Fibroblast of skin of back (primary cell): ENCODE measurements at places on chromosomes 2 and 18.

GRCh38 chr2:138474100-138474825 is 27.3 kb upstream of the SPOPL start:
- DNase-seq: peak; percentile 27

DNA sequence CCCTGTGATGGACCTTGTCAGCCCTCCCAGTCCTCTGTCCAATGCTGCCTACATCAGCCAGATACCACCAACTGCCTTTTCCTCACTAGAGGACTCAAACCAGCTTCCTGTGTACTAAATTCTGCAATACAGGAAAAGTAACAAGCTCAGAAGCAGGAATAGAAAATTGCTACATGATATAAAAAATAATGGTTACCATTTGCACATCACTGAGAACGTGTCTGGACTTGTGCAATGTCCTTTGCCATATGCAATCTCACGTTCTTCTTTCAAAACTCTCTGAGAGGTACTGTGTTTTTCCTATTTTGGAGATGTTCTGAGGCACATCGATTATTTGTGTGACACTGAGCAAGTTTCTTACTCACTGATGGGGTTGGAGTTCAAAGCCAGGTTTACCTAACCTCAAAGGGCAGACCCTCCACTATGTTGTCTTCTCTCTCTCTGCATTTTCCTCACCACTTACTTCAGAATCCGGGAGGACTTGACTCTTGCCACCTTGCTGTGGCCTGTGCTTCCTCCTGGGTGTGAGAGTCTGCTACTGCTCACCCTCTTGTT is 12.1 kb downstream of the UPP2 start:
- no peak for DNase-seq

GRCh38 chr18:57921708-57922107 is 118.6 kb upstream of the ATP8B1 start:
- peak; percentile 40 for DNase-seq

- no peak for DNase-seq
Measured at GRCh38 chr2:147639891-147640290, 204.9 kb upstream of the ACVR2A start.

- DNase-seq: peak; percentile 56
Measured at GRCh38 chr2:37653805-37654378, 17.6 kb downstream of the CDC42EP3 start.

- no peak for DNase-seq
Measured at GRCh38 chr2:69754633-69755032, 12.7 kb downstream of the ANXA4 start.

DNA sequence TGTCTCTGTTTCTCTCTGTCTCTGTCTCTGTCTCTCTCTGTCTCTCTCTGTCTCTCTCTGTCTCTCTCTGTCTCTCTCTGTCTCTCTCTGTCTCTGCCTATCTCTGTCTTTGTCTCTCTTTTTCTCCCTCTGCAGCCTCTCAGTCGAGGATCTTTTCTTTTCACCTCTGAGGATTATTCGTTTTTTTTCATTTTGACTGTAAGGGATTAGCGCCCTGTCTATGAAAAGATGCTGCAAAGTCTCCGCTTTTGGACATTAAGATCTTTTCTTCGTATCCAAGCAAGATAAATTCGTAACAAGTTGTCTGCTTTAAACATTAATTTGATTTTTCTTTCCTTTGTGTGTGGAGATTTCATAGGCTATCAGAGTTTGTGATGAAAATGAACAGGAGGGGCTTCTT is 191.2 kb upstream of the TPO start:
- DNase-seq: no peak

- peak; percentile 96 for DNase-seq
Measured at GRCh38 chr2:234003972-234004617, 46.4 kb upstream of the SPP2 start.

DNA sequence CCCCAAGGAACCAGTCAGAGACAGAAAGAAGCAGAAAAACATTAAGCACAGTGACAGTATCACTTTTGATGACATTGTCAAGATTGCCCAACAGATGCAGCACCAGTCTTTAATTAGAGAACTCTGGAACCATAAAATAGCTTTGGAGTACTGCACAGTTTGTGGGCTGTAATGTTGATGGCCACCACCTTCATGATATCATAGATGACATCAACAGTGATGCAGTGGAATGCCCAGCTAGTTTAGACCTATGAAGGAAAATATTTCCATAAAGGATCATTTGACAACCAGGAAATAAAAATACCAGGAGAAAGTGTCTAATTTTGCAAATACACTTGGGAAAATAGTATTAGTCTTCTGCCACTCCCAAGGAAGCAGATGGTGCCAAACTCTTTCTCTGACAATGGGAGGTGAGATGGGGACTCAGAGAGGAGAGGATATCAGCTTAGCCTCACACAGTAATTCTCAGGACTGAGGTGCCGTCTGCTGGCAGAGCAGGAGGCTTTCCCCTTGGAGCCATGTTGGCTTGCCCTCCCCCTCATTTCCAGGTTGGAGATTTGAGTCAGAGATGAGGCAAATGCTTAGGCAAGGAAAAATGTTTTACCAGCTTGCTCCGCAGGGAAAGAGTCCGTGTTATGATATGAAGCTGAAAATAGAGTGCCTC is 107.5 kb upstream of the CELF4 start:
- DNase-seq: no peak

- DNase-seq: peak; percentile 56
Measured at GRCh38 chr2:170974304-170974993, 45.4 kb downstream of the GORASP2 start.

- DNase-seq: no peak
Measured at GRCh38 chr2:157414050-157414449, 29.8 kb downstream of the CYTIP start.
